ENCODE measurements at places on chromosomes 6 and 20. TPM values are rescaled to one million over a fixed set of nuclear protein-coding genes. Genes with fewer than 3 reads are reported as not detected.

ZNF335 gene
- 9.5 TPM for total RNA-seq

GZF1 gene
- 9.4 TPM for total RNA-seq

OVOL2 gene
- 0.21 TPM for total RNA-seq

SAMD10 gene
- total RNA-seq, result not detected

CRYBG1 gene
- total RNA-seq, result 0.61 TPM

EYA4 gene
- 10.3 TPM for total RNA-seq

IL22RA2 gene
- total RNA-seq, result not detected

C6orf15 gene
- not detected for total RNA-seq

TBC1D20 gene
- total RNA-seq, result 30.9 TPM

PRRT1 gene
- 0.74 TPM for total RNA-seq

VIP gene
- not detected for total RNA-seq

SPATS1 gene
- total RNA-seq, result not detected

CFAP206 gene
- 0.17 TPM for total RNA-seq

NTSR1 gene
- 0.16 TPM for total RNA-seq

ABHD16B gene
- not detected for total RNA-seq

MLN gene
- not detected for total RNA-seq

OPRL1 gene
- 0.45 TPM for total RNA-seq

PAQR8 gene
- total RNA-seq, result 0.82 TPM

SCAND1 gene
- 68.6 TPM for total RNA-seq

RAD21L1 gene
- total RNA-seq, result not detected

SPATA2 gene
- 8.7 TPM for total RNA-seq

ADGRF1 gene
- total RNA-seq, result not detected

IL17F gene
- total RNA-seq, result not detected

SNAP25 gene
- total RNA-seq, result 19.7 TPM

DACT2 gene
- total RNA-seq, result 0.65 TPM

SCRT2 gene
- not detected for total RNA-seq

KIFC1 gene
- total RNA-seq, result 44.5 TPM

Measured in A549 treated with RU486 at 1 μM for 4 hours (cell line).